ENCODE measurements at places on chromosomes 2 and 18. TPM values are rescaled to one million over a fixed set of nuclear protein-coding genes. Genes with fewer than 3 reads are reported as not detected.

DNA sequence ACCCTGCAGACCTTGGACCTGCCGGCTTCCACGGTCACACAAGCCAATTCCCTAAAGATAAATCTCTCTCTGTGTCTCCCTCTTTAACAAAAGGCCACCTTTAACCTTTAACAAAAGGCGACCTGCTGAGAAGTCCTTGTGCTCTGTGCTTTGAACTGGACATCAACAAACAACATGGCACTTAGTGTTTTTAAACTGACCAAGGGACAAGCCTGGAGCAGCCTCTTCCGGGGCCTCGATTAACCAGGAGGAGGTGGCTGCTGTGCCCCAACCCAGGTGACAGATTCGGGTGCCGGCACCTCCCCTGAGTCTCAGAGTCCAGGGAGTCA is 135.3 kb downstream of the RTP5 start:
- no peak for DNase-seq

- peak; percentile 26 for DNase-seq
These were observed 636 bp downstream of the ARL4C start for GRCh38 chr2:234496055-234496834.

DNA sequence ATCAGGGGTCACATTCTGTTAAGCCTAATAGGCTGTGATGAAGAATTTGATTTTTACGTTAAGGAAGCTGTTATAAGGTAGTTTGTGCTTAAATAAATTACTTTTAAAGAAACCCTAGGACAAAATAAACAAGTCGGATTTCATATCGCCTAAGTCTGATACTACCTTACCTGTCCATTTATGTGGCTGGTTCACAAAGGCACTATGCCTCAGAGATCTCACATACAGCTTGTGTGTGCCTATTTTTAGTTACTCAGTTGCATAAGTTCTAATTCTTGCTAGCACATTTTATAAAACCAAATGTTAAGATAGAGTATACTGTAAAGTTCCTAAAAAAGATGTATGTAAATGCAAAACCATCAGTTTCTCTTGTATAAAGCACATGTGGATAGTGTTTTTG is 40.0 kb downstream of the AGFG1 start:
- DNase-seq = no peak

GRCh38 chr2:65287364-65287763 is 59.7 kb downstream of the ACTR2 start:
- DNase-seq = no peak

DNER gene
- total RNA-seq = 1.1 TPM

All from heart right ventricle (tissue), 16 donors.